ENCODE measurements at places on chromosomes 16 and 17.

DNA sequence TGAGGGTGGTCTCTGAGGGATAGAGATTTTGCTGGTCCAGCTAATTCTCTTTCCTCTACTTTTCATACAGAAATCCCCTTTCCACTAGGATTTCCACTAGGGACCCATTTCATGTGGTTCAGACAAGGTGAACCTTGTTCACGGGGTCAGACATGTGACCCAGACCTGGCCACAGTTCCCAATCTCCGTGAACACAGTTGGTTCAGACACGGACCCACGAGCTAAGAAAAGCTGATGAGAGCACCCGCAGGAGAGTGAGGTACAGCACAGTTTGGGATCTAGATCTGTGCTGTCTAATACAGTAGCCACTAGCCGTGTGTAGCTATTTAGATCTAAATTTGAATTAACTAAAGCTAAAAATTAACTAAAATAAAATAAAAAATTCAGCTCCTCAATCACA is 88.1 kb downstream of the AXIN2 start:
- no peak for DNase-seq

DNA sequence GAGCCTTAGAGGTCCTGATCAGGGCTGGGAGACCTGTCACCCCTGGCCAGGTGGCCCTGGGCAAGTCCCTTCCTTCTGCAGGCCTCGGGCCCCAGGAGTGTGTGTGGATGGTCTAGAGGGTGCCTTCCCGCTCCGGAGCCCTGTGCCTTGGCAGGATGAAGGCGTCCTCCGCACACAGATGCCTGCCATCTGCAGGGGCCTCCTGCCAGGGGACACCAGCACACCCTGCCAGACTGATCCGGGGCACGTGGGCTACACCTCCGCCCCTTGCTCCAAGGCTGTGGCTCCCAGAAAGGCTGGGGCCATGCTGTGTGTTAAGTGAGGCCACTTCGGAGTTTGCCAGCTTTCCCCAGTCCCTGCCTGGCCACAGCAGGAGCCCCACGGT is 30.7 kb downstream of the NPTX1 start:
- no peak for DNase-seq

- no peak for DNase-seq
Measured at GRCh38 chr16:89643769-89644300, 13.7 kb downstream of the CHMP1A start.

- no peak for DNase-seq
Measured at GRCh38 chr17:27535178-27535928, 79.1 kb downstream of the KSR1 start.

- no peak for DNase-seq
Measured at GRCh38 chr17:38565853-38566665, 39.7 kb downstream of the SRCIN1 start.

GRCh38 chr17:6069539-6070429 is at the start of gene WSCD1:
Gene WSCD1, plus strand, starts transcription at chr17:6070379. Its CDS starts 10,280 bp downstream, at chr17:6080659.
- no peak for DNase-seq

GRCh38 chr16:29978564-29979270 is 5.0 kb downstream of the TAOK2 start:
- no peak for DNase-seq

- DNase-seq = no peak
Measured at GRCh38 chr17:59764292-59764741, 56.9 kb downstream of the VMP1 start.

- no peak for DNase-seq
Measured at GRCh38 chr17:77615703-77616253, 342.7 kb upstream of the TNRC6C start.

- peak; percentile 90 for DNase-seq
Measured at GRCh38 chr17:80263253-80264204, 2.9 kb downstream of the RNF213 start.

- DNase-seq = no peak
Measured at GRCh38 chr17:75619506-75620431, 13.5 kb upstream of the SMIM5 start.

DNA sequence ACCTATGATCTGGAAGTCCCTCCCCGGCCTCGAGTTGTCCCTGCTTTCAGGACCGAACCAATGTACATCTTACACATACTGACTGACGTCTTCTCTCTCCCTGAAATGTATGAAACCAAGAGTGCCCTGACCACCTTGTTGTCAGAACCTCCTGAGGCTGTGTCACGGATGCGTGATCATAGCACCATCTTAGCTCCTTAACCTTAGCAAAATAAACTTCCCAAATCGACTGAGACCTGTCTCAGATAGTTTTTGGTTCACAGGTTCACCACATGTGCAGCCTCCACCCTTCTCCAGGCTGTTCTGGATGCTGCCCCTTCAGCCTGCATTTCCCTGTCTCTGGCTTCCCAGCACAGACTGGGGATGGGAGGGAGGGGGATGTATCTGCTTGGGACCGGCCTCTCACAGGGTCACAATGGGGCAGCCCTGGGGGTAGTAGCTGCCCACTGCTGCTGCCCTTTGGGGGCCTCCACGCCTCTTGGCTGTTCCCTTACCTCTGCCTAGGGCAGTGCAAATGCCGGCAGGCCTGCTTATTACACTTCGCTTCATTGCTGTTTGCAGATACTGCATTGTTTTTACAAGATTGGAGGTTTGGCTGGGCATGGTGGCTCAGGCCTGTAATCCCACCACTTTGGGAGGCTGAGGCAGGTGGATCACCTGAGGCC is 69.8 kb downstream of the NT5M start:
- no peak for DNase-seq

DNA sequence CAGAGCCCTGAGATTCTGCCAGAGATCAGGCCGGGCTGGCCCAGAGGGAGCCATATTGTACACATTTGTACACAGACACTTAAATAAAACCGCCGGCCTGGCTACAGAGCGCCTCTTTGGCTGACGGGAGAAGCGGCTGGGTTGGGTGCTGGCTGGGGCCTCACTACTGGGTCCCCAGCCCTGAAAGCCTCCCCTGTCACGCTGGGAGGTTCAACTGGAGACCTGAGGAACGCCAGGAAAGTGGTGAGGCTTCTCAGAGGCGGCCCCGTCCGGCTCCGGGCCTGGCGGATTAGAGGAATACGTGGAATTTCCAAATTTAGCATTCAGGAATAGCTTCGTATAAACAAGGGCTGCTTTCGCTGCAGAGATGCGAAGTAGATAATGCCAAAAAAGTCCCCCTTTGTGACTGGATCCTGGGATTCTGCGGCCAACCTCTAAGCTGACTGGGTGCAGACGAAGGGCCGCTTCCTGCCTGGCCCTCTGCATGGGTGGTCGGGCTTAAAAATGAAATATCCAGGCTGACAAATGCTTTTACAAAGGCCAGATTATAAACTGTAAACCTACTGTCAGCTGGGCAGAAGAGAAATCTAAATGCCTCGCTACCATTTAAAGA is 252.4 kb downstream of the IRF8 start:
- no peak for DNase-seq

DNA sequence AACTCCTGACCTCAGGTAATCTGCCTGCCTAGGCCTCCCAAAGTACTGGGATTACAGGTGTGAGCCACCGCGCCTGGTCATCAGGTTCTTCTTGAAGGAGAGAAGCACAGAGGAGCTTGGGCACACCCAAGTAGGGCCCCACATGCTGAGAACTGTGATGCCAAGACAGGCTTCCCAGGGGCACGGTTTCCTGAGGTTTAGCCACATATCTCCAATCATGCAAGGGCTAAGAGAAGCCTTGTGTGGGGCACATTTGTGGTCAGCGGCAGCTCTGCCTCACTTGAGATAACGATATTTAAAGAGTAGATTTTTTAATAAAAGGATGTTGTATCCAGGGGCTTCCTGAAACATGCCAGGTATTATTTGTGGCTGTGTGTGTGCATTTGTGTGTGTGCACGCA is 46.9 kb downstream of the CUEDC1 start:
- no peak for DNase-seq

DNA sequence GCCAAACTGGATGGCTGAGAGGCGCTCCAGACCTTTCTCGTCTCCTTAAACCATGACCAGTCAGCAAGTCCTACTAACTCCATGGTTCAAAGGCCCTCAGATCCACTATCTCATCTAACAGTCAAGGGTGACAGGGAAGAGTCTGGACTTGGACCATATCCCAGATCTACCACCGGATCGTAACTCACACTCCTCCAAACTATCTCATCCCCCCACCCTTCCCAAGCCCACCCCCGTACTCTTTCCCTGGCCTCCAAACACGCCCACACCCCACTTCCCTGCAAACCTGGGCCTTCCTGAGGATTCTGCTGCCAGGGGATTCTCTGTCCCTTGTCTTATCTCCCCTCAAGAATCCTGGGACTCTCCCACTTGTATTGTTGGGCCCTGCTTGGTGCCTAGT is 5.1 kb downstream of the CDIP1 start:
- DNase-seq = no peak

DNA sequence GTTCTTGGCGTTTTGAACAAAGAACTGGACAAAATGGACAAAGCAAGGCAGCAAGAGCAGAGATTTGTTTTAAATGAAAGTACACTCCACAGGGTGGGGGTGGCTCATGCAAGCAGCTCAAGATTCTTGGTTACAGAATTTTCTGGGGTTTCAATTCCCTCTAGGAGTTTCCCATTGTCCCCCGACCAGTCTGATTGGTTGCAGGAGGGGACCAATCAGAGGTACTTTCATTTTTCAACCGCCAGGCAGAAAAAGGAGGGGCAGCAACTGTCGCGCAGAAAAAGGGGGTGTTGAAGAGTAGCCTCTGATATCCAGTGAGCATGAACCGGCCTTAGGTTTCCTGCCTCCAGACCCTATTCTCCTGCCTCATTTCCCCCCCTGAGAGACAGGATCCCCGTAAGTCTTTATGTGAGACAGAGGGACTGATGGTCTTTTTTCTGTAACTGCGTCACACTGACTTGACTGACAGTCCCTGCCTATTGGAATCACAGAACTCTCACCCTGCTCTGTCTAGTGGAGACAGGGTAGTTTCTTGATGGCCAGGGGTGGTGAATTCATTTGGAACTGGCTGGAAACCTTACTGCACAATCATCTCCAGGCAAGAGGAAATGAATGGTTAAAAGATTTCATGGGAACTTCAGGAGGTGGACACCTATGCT is 59.4 kb upstream of the ALOX12 start:
- DNase-seq = peak; percentile 40

DNA sequence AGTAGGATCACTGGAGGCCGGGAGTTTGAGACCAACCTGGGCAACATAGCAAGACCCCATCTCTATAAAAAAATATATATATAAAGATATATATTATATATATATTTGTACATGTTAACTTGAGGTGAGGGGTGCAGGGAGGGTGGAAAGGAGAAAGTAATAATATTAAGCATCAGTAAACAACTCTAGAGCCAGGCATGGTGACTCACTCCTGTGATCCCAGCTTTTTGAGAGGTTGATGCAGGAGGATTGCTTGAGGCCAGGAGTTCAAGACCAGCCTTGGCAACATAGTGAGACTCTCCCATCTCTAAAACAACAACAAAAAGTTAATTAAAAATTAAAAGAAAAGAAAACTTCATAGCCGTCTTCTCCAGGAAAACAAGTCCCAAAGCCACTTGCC is 61.7 kb upstream of the SMURF2 start:
- DNase-seq = no peak

DNA sequence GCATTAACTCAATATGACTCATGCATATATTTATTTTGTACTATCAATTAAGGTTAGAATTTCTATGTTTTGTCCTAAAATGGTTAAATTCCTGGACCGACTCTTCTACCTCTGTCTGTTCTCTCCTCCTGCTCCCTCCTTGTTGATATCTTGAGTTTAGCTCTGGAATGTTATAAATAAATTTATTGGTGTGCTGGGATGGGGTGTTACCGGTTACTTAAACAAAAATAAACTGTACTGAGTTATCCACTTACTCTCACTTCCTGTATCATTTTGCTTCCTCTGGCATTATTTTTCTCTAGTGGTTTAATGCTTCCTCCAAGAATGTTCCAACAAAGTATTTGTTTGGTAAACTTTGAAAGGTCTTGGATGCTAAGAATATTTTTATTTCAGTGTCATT is 120.1 kb downstream of the ABCA8 start:
- no peak for DNase-seq

GRCh38 chr16:54546521-54546920 is 259.9 kb upstream of the IRX3 start:
- DNase-seq = no peak

GRCh38 chr17:74408262-74408661 is 23.6 kb upstream of the GPRC5C start:
- DNase-seq = no peak

GRCh38 chr17:1785930-1786329 is 24.1 kb downstream of the SERPINF1 start:
- DNase-seq = no peak

GRCh38 chr16:29743475-29743826 is 2.3 kb downstream of the C16orf54 start:
- DNase-seq = no peak

GRCh38 chr17:5793899-5794298 is 209.6 kb upstream of the NLRP1 start:
- DNase-seq = no peak

DNA sequence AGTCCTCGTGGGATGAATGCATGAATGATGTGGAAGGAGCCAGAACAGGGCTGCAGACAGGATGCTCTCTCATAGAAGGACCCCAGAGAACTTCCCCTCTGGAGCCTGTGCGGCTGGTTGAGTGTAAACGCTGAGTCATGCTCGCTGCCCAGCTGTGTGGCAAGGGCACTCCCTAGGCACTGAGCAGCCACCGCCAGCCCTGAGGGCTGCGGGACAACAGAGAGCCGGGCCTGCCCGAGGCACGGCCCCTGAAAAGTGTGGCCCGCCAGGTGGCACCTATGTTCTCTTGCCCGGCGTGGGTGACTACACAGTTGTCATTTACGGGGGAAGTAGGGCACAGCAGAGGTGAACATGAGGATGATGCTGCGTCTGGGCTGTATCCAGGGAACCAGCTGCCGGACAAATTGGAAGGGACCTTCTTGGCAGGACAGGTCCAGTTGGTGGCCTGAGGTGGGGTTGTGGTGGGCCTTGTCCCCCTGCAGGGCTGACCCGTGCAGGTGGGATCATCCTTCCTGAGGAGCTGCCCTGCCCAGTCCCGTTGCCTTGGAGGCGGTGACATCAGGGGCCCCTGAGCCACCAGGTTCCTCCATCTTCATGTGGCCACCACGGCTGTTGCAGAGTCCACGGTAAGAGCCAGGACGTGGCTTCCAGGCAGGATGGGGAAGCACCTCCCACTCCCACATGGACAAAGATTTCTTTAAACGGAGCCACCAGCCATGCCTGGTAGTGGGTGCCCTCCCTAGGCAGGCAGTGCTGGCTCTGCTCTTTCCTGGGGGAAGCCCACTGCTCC is 94.8 kb upstream of the CBX4 start:
- no peak for DNase-seq

DNA sequence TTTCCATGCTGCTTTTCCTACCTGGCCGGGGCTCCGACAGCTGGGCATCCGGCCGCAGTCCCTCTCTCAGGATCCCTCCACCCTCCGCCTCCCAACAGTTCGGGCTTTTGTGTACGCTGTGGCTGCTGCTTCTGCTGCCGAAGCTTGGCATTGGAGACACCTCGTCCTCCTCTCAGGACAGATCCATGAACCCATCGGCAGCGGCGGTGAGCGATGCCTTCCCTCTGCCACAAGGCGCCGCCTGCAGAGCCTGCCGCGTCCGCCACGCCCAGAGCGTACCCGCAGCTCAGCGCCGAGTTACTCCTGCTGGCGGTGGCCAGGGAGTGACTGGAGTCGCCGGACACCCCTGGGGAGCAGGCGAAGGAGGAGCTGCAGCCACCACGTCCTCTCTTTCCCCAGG is 2032.8 kb downstream of the TP53TG3F start:
- DNase-seq = no peak

- DNase-seq = no peak
Measured at GRCh38 chr17:45101546-45101882, 30.8 kb downstream of the PLCD3 start.

GRCh38 chr16:86393907-86394626 is 116.3 kb upstream of the FOXF1 start:
- no peak for DNase-seq

All from CD4-positive, alpha-beta T cell treated with Interleukin-4 for 1 hour (primary cell).